ENCODE measurements at places on chromosomes 12 and 14.

DNA sequence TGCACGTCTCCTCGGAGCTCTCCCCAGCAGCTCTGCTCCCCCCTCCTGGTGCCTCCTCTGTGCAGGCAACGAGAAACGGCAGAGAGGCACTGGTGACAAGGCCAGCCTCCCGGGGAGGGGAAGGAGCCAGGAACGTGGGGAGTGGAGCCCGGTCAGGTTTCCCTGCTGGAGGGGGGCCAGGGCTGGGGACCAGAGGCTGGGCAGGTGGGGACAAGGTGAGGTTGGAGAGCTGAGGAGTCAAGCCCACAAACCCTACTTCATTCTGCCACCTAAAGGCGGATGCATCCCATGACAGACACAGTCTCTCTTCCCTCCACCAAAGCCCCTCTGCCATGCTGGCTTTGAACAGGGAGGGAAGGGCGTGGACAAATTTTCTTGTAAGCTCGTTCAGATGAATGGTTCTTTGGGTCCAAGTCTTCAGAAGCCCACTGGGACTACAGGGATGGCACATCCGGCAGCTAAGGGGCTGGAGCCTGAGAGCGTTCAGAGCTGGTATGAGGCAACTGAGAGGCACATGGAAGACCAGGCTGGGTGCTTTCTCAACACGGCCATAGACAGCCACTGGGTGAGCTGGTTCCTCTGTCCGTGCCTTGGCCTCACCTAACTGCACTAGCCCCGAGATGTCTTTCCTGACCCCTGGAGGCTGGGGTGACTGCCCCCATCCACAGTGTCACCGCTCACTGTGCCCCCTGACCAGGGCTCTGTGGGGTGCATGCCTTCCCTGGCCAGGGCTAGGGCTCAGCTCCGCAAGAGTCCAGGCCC is 105.9 kb downstream of the RBM19 start:
- DNase-seq, result no peak

DNA sequence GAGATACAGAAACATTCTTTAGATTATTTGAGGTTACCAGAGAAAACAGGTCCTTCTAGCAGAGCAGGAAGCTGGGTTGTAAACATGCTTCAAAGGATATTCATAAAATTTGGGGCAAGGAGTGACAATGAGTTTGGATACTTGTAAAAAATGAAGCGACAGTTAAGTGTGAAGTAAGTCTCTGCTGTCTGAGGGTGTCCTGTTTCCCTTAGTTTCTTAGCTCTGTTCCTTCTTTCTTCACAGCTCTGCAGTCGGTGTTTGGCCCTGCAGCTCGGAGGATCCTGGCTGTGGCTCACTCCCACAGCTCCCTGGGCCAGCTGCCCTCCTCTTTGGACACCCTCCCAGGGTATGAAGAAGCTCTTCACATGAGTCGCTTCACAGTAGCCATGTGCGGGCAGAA is 10.8 kb downstream of the TMEM52B start:
- no peak for DNase-seq

DNA sequence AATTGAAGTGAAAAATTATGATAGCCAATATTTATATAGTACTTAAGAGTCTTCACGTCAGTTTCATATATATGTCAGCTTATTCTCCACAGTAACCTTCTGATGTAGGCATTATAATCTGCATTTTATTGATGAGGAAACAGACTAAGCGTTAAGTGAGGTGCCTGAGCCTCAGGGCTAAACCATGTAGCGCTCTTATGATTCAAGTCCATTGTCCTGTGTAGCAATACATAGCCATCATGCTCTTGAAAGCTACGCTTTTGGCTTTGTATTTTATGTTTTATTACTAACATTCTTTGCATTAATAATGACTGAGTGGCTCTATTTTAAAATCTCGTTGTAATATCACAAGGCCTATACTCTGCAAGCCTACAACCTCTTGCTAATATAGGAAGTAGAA is 79.0 kb downstream of the ANO6 start:
- DNase-seq, result no peak

- DNase-seq, result no peak
Measured at GRCh38 chr12:132243596-132244310, 85.6 kb downstream of the GALNT9 start.

DNA sequence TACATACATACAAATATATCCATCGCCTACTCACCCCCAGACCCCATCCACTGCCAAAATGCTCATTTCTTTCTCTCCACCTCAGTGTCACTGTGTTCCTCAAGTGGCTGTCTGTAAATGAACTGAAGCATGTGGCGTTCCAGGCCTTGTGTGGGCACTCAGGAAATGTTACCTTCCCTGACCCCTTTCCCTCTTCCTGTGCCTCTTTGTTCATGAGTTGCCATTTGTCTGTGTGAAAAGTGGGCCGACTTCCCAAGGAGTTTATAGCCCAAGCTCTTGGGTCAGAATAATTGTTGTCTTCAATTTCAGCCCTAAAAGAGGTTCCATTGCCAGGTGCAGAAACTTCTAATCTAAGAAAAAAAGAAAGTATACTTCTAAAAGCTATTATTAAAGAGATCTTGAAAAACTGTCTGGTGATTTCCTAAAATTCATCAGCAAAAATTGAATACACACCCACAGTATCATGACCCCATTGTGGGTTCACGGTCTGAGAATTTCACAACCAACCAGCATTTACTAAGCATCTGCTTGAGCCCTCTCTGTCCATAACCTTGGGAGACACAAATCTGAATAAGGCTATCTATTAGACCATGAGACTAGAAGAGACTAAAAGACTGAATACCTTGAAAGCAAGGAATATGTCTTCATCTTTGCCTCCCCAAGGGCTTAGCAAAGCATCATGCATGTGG is 201.4 kb upstream of the EEA1 start:
- no peak for DNase-seq

- DNase-seq, result no peak
Measured at GRCh38 chr14:50343434-50343833, 31.3 kb downstream of the DMAC2L start.

- DNase-seq, result no peak
Measured at GRCh38 chr14:95328729-95329503, 9.2 kb upstream of the CLMN start.

GRCh38 chr14:63650256-63650952 is 8.7 kb upstream of the WDR89 start:
- peak; percentile 40 for DNase-seq

DNA sequence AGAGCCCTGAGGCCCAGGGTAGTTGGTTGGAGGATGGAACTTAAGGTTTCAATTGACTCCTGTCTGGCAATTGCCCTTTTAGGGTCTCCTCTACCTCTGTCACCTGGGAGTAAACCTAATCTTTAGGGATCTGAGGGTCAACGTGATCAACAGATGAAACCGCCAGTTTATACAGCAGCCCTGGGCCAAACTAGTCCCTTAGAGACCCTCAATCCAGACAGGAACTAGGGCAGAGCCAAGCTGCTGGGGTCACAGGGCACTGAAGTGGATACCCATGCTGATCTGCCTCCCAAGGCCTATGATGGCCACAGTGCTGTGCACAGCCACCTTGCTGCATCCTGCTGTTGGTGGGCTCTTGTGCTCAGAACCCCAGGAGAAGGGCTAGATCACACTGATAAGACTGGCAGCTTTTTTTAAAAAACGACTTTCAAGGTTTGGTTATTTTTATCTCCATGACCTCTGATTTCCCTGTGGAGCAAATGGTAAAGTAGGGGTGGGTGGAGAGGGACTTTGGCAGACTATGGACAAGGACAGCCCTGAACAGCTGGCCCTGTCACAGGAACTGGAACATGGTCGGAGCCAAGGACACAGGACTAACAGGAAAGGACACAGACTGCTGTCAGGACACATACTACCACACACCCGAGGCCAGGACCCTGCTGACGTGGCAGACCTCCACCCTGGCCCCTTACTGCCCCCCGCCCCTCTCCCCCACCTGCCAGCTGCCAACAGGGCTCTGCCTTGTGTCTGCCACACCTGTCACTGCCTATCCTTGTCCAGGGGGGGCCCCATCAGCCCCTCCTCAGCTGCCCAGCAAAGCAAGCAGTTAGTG is 474 bp downstream of the FITM1 start:
- DNase-seq, result no peak

DNA sequence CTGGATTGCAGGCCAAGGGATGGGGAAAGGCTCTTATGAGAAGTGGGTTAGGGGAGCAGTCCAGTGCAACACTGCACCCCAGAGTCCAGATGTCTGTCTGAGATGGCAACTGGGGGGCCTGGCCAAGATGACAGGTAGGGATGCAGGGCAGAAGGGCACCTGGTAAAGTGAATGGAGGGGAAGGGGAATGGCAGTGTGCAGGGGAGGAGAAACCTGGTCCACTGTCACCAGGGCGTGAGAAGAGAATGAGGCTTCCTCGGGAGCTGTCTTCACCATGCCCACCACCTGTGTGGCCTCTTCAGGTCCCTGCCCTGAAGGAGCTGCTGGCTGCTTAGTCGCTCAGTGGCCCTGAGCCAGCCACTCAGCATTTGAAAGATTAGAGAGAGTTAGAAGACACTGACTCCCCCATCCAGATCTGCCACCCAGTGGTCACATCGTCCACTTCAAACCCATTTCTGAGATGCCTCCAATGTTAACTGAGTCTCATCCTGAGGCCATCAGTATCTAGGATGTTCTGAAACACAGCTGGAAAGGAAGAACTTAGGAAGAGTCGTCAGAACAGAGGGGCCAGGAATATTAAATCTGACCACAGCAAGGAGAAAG is 57.3 kb downstream of the PLEKHG3 start:
- no peak for DNase-seq

DNA sequence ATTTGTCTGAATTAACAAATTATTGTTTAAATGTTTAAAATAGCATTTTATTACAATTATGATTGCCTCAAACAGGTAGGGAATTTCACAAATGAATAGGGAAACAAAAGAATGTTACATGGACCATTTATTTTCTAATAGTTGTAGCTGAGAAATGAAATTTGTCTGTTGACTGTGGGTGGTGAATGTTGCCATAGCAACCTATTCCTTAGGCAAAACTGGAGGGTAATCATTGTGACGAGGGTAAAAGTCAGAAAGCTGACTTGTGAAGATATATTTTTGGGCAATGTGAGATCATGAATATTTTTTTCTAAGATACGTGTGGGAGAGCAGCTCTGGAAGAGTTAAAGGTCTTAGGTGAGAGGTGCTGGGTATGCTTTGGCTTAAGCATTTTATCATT is 24.2 kb upstream of the CLEC14A start:
- no peak for DNase-seq

GRCh38 chr12:19978193-19978592 is 390.1 kb upstream of the PDE3A start:
- no peak for DNase-seq

DNA sequence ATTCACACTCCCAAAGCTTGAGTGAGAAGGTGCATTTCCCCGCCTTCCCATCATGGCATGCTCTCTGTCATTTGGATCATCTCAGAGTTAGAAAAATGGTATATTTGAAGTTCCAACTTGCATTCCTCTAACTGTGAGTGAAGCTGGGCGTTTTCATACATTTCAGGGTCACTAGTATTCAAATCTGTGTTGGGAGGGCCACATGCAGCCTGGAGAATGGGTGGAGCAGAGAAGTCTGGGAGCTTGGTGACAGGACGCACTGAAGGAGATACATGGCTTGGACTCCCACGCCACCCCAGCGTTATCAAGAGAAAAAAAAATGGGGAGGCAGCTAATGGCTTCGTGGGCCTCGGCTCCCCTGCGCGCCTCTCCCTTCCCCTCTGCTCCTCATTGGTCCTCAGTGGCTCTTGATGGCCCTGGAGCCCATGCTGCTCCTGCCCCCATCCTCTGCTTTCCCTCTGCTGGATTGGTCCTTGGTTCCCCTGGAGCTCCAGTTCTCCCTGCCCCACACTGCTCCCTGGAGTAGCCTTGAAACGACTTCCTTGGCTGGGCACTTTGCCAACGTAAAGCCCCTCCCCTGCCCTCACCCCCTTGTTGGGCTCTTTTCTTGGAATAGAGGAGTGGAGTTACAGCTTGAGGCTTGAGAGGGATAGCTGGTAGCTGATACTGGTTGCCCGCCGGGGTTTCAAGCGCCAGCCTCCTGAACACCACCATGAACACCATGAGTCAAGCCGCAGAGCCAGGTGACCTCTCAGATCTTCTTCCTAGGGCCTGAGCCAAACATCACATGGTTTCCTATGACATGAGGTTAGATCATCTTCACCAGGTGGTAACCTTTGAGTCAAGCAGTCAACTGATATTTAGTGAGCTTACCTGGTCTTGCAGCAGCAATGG is 139.6 kb downstream of the PRKCH start:
- no peak for DNase-seq

- no peak for DNase-seq
Measured at GRCh38 chr14:105256292-105256960, 8.1 kb downstream of the BTBD6 start.

DNA sequence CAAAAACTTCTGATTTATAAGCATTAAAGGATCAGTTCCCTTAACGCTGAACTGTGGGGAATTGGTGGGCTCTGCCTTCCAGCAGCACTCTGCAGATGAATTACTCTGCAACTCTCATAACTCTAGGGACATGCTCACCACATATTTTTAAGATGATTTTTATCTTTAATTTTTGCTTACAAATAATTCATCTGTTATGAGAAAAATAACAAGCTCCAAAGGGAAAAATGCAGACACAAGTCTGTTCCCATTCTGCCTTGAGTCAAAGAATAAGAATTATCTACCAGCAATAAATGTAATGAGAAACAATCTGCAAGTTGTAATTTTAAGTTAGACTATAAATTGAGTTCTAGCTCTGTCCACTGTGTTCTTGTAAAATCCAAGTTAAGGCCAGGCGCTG is 133.1 kb upstream of the MDM1 start:
- no peak for DNase-seq

GRCh38 chr14:30651937-30652336 is 29.8 kb downstream of the SCFD1 start:
- no peak for DNase-seq

GRCh38 chr12:74671421-74671820 is 133.8 kb downstream of the ATXN7L3B start:
- DNase-seq, result no peak

DNA sequence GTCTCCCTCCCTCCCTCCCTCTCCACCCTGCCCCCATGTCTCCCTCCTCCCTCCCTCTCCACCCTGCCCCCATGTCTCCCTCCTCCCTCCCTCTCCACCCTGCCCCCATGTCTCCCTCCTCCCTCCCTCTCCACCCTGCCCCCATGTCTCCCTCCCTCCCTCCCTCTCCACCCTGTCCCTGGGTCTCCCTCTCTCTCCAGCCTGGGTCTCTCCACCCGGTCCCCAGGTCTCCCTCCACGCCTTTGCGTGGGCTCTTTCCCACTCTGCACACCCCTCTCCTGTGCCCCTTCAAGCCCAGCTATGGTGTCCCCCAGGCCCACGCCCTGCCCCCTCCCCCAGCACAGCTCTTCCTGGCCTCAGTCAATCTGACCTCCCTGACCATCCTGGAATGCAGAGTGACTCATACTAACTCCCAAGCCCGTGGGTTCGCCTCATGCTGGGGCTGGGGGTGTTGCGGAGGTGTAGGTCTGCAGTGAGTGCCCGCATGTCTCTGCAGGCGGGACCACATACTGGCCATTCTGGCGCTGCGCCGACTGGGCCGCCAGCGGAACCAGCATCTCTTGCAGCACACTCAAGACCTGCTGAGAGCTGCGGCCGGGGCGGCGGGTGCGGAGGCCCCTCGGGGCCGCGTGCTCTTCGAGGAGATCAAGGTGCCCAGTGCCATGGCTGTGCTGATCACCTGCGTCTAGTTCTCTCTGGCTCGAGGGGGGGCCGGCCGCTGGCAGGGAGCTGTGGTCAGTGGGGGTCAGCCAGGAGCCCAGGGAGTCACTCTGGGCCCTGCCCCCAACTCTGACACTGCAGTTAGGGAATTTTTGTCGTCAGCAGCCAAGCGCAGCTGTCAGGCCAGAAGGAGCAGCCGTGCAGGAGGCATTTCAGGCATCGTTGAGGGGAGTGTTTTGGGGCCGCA is 13.5 kb upstream of the TNFAIP2 start:
- DNase-seq, result no peak
